ENCODE measurements at places on chromosomes 3 and 15. TPM values are rescaled to one million over a fixed set of nuclear protein-coding genes. Genes with fewer than 3 reads are reported as not detected.

- DNase-seq, result no peak
Observed at GRCh38 chr15:59545573-59545972, 66.0 kb upstream of the GCNT3 start.

DNA sequence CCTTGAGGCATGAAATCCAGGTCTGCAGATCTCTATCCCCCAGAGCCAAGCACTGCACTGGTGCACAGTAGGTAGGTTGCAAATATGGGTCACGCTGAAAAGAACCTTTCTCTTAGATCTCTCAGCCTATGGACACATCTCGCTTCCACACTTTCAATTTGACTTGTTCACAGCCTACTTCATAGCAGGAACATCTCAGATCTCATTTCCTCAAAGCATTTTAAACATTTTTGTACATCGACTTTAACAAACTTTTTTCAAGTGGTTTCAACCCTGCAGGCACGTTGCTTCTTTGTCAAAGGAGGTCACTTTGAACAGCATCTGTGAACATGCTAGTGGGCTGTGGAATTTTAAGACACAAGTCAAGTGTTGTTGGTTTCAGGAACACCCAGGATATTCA, 76.0 kb downstream of the SLC12A8 start:
- no peak for DNase-seq

DNA sequence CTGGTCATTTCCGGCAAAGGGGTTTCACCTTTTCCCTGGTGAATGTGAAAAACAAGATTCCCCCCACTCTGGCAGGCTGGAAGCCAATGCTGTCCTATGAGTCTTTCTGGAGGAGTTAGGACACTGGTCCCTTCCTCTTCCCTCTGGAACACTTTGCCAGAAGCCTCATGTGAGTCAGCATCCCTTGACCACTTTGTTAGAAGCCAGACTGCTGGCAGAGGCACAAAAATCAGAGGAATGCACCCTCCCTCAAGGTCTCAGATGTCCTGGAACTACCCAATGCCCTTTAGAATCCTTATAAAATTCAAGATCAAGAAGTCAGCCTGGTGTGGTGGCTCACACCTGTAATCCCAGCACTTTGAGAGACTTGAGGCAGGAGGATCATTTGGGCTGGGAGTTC, 26.6 kb downstream of the ITGB5 start:
- DNase-seq, result no peak

- DNase-seq, result no peak
Observed at GRCh38 chr3:53382106-53382505, 34.8 kb upstream of the DCP1A start.

The ALDH1L1 gene
- 8.8 TPM for total RNA-seq

The SLC9A9 gene
- 35.2 TPM for total RNA-seq

Data from skin of body (tissue), 3 donors.